Activated CD8-positive, alpha-beta memory T cell treated with anti-CD3 and anti-CD28 coated beads for 1 hour (primary cell): ENCODE measurements at places on chromosomes 3 and 15.

DNA sequence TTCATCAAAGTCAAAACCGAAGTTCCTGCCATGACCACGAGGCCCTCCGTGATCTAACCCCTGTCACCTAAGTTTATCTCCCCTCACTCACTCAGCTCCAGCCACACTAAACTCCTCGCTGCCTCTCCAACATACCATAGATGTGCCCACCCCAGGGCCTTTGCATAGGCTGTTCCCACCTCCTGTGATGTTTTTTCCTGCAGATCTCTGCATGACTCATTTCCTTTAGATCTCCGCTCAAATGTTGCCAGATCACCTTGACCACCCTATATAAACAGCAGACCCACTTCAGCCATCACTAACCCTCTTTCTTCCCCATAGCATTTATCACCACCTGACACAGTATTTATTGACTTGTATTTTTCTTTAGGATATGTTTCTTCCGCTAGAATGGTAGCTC, 58.5 kb downstream of the HRH1 start:
- no peak for DNase-seq

DNA sequence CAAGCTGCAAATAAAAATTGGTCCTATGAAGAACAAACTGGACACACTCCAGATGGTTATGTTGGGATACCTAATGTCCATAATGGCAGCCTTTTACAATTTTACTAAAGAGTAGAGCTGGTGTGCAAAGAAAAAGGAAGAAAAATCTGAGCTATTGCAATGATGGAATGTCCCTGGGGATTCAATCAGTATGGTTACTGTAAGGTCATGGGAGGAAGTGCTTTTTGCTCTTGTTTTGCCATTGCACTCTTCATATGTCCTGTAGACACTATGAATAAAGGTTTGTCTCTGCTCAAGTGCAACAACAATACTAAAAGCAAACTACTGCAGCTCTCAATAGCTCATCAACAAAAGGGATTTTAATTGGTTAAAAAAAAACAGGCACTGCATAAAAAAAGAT, 5.4 kb downstream of the PFN2 start:
- DNase-seq = no peak

- DNase-seq = no peak
These were observed 873 bp downstream of the C3orf70 start for GRCh38 chr3:185151964-185152409.

- no peak for DNase-seq
These were observed 242.5 kb downstream of the CADPS start for GRCh38 chr3:62632510-62633294.

DNA sequence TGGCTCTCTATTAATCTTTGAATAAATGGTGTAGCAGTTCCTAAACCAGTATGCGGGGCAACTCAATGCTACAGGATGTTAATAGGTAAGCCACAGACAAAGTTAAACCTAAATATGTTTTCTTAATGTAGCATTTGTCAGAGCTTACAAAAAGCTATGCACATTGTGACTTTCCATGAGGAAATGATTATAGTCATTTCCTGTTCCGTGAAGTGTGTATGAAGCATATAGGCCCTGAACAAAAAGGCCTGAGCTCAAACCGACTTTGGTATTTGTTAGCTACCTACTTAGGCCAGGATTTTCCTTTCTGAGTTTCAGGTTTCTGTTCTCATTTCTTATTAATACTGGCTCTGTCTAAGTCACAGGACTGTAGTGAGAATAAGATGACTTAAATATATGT, 14.2 kb downstream of the ZNF80 start:
- no peak for DNase-seq

GRCh38 chr15:51874751-51875644, 45.5 kb downstream of the TMOD3 start:
- DNase-seq = no peak

GRCh38 chr3:130679218-130679617, 67.4 kb downstream of the PIK3R4 start:
- DNase-seq = no peak

DNA sequence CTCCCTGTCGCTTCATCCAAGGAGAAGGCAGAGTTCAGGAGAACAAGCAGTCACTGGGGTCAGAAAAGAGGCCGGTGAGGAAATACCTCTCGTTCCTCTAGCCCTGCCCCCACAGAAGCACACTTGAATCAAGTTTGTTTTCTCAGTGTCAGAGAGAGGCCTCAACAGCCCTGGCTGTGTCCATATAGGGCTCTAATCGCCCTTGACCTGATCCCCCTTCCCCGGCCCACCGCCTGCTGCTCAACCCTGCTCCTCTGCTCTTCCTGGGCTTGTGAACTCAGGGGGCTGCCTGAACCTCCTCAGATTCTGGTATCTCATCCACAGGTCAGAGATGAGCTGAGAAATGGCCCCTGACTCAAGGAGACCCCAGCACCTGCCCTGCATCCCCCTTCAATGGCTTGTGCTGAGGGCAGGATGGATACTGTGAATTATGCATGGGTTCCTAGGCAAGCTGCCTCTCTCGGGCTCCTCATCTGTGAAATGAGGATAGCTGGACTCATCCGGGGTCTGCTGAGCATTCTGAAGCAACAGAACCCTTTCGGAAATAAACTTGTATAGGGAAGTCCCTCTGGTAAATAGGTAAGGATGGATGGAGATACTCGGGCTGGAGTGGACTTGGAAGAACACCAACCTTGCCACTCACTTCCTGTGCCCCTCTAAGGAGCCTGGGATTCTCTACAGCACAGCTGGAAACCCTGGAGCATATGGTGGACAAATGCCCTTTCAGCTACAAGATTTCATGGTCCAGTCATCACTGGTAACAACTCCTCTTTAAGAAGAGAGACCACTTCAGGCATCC, 147.5 kb downstream of the STT3B start:
- DNase-seq = no peak

DNA sequence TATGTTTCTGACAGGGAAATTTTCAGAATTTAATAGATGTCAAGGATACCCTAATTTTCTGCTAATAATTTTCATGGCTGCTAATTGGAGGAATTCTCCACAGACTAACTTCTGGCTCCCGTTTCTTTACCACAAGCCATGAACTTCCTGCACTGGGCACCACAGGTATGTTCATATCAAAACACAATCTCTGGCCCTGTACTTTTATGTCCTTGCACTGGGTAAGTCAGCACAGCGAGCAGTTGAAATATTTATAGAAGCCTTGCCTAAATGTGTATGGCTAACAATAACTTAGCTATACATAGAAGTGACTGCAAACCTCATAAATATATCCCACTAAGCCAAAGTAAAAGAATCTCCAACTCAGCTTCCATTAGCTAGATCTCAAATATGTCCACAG, 246.9 kb downstream of the ZIC1 start:
- no peak for DNase-seq

- DNase-seq = no peak
These were observed 180.7 kb downstream of the TLE3 start for GRCh38 chr15:69917056-69917455.

- DNase-seq = no peak
These were observed 60.1 kb downstream of the KY start for GRCh38 chr3:134590766-134591165.

GRCh38 chr15:74584779-74585178, 30.9 kb upstream of the CLK3 start:
- DNase-seq = no peak

- no peak for DNase-seq
These were observed 172.6 kb downstream of the RBMS3 start for GRCh38 chr3:29453284-29454001.

- DNase-seq = no peak
These were observed 116.7 kb downstream of the ADAM10 start for GRCh38 chr15:58632789-58633188.

GRCh38 chr3:159852821-159853505, 135.7 kb upstream of the IL12A start:
- no peak for DNase-seq

GRCh38 chr3:157045238-157045850, 114.6 kb downstream of the CCNL1 start:
- DNase-seq = no peak

GRCh38 chr3:187773233-187774184, 28.2 kb upstream of the BCL6 start:
- no peak for DNase-seq

GRCh38 chr3:166446291-166446690, 609.1 kb upstream of the BCHE start:
- DNase-seq = no peak

DNA sequence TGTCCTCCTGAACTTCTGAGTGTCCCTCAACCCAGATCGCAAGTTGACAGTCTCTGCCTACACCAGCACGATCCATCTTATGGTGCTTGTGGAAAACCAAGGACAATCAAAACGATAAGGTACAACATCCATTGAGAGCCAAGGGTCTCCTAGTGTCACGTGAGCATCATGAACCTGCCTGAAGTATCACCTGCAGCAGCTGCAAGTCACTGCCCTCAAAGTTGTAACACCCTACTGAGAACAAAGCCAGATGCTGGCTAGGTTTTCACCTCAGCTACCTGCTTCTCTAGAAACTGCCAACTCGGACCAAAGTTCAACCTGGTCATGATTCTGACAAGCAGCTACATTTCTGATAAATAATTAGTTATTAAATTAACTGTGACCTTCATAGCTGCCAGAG, 17.5 kb downstream of the C2CD4B start:
- no peak for DNase-seq

- DNase-seq = no peak
These were observed 55.7 kb downstream of the KCNAB1 start for GRCh38 chr3:156176048-156176447.

- no peak for DNase-seq
These were observed 33.6 kb downstream of the PARP14 start for GRCh38 chr3:122714273-122714672.

DNA sequence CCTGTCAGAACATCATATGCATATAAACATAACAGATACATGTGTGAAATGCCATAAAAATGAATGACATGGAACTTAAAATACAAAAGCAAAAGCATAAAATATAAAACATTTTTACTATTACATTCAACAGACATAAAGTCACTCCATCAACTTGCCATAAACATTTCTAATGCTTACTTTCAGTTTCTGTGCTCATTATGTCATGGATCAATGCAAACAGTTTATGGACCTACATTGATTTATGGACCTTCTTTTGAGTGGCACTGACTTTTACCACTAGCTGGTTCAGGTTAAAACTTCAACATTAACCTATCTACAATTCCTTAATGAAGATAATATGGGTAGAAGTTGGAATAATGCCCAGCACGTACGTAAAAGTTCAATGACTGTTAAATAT, 577.4 kb upstream of the LMCD1 start:
- no peak for DNase-seq

DNA sequence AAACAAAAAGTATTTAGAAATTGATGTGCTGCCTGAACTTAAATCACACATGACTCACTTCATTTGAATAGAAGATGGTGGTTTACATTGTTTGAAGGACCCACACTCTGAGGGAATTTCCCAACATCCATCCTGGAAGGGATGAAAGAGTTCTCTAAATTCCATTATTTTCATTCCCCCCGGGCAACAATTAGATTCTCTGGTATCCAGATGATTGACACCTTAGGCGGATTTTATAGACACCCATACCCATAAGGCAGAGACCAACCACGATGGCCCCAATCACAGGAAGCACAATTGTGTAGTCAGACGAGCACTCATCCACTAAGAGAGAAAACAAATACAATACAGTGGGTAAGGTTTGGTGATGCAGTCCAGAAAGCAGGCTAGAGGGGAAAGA, 24.6 kb upstream of the MCCC1 start:
- no peak for DNase-seq

- no peak for DNase-seq
These were observed 642 bp downstream of the SCAP start for GRCh38 chr3:47475029-47475569.

DNA sequence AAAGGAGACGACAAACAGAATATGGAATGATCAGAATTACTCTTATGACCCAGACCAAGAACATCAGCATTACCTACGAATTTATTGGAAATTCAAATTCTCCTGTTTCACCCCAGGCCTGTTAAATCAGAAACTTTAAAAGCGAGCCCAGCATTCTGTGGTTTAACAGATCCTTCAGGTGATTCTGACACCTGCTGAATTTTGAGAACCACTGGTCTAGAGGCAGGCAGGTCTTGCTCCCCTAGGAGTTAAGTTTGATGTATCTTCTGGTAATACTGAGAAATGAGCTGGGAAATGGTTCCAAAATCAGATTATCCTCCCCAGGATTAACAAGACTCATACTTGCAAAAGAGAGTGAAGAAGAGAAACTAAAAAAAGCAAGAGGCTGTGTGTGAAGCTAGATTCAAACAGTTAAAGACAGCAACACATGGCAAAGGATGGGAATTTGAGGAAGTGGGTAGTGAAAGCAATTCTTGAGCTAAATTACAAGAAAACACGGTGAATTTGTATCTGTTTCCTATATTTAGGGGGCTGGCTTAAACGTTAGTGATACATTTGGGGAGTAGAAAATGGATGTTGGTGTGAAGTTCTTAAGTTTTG, 66.0 kb downstream of the FLNB start:
- no peak for DNase-seq

- DNase-seq = no peak
These were observed 26.6 kb downstream of the HDAC11 start for GRCh38 chr3:13506680-13507079.

- DNase-seq = no peak
These were observed 159.0 kb upstream of the IL12A start for GRCh38 chr3:159829539-159830227.

DNA sequence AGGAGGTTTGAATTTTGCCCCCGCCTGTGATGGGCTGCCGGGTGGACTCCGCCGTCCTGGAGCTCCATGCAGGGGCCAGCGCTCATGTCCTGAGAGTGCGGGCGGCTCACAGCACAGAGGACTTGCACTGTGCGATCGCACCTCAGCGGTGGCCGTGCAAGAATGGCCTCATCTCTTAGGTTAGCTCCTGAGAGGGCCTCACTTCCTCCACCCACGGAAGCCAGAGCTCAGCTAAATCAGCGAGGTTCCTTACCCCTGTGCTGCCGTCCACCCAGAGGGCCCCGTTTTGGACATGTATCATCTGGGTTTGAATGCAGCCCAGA, 72.0 kb upstream of the PCSK6 start:
- no peak for DNase-seq

DNA sequence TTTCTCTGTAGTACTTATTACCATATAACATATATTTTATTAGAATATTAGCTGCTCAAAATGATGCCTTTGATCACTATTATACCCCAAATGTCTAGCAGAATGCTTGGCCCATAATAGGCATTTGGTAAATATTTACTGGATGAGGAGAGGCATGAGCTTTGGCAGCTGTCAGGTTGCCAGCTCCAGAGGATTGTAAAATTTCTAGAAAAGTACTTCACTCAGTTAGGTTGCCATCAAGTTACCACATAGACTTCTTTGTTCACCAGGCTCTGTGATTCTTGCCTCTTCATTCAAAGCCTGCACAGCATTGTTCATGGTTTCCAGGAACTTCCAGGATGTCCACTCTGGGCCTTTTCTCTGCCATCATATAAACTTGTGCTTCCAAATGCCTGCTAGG, 582.8 kb downstream of the PDCD6IP start:
- no peak for DNase-seq
